ENCODE measurements at places on chromosomes 12 and 14.

DNA sequence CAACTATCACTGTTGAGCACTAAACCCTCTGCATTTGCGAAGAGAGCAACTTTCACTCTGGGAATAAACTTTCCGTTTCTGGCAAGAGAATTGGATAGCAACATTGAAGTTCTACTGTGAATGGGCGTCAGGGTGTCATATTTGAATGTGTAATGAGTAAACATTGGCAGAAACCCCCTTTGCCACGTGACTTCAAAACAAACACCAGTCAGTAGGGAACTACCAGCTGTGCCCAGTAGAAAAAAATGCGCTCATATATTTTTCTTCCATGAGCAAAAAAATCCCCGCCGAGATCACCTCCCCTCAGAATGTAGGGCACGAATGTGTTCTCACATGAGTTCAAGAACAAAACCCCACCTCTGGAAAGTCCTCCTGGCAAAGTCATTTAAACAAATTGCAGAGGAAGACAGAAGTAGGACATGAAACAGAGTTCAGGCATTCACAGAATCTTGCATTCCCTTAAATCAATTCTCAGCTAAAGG, 80.6 kb downstream of the BTG1 start:
- DNase-seq: no peak

GRCh38 chr12:7431993-7432685, 11.8 kb downstream of the CD163L1 start:
- no peak for DNase-seq

DNA sequence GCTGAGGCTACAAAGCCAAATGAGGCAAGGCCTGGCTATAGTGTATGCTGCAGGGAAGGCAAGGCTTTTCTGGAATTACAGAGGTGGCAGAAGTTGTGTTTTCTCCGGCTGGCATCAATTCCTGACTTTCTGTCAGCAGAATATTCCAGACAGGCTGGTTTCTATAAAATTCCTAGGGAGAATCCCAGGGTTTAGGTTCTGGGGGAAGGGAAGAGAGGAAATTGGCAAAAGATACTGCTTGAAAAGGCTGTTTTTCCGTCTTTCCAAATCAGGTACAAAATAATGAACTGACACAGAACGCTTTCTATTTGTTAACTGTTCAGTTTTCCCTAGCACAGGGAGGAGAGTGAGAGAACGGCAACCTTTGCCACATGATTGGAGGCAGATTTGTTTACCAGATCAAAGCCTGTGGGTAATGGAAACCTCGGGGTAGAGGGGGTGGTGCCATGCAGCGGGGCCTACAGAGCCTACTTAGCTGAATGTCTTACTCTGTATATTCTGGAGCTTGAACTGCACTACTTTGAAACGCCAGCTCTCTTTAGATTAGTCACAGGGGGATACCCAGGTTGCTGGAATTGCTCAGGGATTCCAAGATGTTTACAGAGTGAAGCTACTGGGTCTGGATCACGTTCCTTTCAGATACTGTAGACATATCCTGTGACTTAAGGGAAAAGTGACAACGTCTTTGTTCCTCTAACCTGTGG, 65.8 kb upstream of the DACT1 start:
- DNase-seq: no peak

DNA sequence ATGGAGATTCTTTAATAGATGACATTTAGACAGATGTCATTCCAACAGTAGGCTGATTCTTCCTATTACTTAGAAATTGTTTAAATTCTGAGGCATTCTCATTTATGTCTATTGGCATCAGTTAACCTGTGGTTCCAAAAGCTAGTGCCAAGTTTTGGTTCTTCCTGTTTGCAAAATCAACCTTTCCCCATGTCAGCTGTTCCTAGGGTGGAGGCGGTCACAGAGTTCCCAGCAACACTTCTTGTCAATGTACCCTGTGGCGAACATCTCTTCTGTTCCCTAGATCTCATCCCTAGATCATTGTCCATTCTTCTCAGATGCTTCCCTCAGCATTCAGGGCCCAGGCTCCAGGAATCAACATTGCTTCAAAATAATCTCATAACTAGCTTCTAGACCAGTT, 140.9 kb downstream of the PHLDA1 start:
- DNase-seq: no peak

GRCh38 chr12:46371718-46372543, 642 bp downstream of the SLC38A2 start:
- no peak for DNase-seq

GRCh38 chr12:15956413-15957185, 45.5 kb downstream of the DERA start:
- no peak for DNase-seq

- DNase-seq: peak; percentile 2
Observed at GRCh38 chr12:77232045-77232444, 166.7 kb upstream of the E2F7 start.

DNA sequence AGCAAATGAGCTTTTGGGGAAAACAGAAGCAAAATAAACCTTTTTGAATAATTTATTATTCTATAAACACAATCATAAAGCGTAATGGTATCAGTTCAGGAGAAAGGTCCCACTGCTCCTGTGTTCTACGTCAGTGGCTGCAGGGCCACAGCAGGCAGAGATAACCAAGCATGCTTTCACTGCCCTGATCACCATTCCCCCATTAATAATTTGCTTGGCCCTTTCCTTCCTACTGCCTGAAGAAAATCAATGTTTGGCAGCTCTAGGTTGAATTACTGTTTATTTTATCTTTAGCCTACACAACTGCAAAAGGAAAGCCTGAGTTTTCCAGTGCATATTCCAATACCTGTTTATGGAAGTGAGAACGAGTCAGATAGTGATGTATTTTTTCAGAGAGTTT, 369.9 kb downstream of the DIO2 start:
- no peak for DNase-seq

- DNase-seq: no peak
Observed at GRCh38 chr12:99057670-99058069, 412.6 kb downstream of the APAF1 start.

DNA sequence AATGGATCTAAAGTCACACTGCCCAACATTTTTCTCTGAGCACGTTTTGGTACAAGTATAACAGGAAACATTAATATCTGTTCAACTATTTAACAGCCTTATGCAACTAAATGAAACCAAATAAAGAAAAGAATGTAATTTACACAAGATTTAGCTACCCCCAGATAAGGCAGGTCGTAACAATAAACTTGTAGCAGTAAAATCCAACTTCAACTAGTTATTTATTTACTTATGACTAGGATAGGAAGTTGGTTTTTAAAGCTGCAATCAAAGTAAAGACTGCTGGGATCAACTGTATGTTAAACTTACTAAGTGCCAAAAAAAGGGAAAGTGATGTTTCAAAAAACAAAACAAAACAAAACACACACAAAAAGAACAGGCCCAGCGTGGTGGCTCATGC, 30.9 kb downstream of the FERMT2 start:
- DNase-seq: no peak

GRCh38 chr14:81018251-81018650, 62.8 kb downstream of the TSHR start:
- no peak for DNase-seq

GRCh38 chr12:118326991-118327390, 45.7 kb downstream of the TAOK3 start:
- DNase-seq: no peak

DNA sequence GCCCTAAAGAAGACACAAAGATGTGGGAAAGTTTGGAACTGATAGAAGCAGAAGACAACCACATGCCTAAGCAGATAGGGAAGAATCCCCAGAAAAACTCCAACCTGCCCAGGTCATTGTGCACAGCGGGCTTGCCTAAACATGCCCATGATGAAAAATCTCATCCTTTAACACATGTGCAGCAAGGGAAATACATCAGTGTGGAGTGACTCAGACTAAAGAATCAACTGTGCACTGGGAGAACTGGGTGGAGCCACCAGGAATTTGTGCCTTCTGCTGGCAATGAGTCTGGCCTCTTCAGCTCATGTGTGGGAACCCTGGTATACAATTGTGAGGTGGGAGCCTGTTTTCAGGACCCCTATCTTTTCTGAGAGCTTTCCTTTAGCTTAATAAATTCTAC, 398.5 kb downstream of the FSCB start:
- no peak for DNase-seq

- no peak for DNase-seq
Observed at GRCh38 chr12:55820679-55821078, 2.8 kb downstream of the ORMDL2 start.

DNA sequence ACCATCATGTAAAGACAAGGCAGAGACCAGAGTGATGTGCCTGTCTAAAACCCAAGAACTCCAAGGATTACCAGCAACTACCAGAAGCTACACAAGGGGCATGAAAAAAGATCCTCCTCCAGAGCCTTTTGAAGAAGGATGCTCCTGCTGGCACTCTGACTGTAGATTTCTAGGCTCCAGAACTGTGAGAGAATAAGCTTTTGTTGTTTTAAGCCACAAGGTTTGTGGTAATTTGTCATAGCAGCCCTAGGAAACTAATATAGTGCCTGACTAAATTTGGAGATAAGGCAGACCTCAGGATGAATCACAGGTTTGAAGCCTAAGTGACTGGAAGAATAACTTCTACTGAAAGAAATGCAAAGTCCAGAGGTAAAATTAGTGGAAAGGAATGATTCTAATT, 132.9 kb downstream of the CEP83 start:
- no peak for DNase-seq

GRCh38 chr14:40394634-40395340, 962.6 kb upstream of the FBXO33 start:
- DNase-seq: no peak

DNA sequence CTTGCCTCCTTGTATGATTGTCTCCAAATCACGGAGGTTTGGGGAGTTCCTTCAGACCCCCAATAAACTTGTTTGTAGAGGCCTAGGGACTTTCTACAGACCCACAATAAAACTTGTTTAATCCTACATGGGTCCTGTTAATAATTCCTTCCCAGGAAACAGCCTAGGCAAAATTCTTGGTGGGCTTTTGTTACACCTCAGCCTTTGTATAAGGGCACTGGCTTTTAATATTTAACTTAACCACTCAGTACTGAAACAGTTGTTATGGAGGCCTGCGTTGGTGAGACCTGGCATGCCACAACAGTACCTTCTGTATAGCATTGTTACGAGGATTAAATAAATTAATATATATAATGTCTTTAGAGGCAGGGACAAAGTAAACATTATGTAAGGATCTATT, 32.7 kb upstream of the FAR2 start:
- no peak for DNase-seq

DNA sequence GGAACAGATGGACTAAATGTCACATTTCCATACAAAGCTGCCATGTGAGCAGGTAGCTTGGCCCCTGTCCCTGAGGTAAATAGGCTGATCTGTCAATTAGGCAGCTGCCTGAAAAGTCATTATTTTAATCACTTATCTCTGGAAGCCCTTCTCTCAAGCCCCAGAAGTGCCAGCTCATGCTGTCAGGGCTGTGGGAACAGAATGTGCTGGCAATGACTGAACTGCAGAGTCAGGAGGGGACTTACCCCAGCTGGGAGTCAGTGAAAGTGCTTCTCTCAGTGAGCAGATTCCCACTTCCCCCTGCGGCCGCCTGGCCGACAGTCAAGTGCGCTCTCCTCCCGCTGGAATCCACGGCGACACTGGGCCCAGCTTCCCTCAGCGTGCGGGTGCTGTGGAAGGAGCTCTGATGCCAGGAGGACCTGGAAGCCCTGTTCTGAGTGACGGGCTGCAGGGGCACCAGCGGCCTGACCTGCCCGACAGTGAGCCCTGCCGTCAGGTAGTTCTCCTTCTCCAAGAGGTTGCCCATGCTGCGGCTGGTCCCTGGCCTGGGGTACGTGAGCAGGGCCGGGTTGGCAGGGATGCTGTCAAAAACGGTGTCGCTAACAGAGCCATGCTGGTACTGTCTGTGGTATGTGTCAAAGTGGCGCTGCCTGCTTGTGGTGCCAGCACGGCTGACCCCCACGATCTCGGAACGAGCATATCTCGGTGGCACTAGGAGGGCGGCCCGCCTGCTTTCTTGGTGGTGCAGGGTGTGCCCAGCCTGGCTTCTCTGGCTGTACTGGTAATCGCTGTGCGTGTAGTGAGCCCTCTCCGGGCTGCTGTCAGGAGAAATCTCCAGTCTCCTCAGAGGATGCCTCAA, 18.7 kb downstream of the PKP2 start:
- DNase-seq: no peak

DNA sequence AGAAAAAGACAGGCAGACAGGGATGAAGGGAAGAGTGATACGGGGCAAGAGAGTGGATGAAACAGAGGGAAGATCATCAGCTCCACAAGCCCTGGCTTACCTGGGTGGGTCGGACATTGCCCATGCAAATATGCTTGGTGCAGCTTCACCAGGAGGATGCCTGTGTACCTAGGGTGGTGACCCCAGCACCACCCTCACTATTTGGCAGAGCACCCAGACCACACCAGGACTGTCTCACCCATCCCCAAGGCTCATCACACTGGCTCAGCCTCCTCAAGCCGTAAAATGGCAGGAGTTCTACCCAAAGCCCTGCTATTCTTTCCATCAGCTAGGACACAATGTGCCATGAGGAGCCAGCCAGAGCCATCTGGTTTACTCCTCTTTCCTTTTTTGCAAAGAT, 3.0 kb downstream of the GALNT8 start:
- no peak for DNase-seq

GRCh38 chr12:31523306-31523705, 67.6 kb downstream of the DENND5B start:
- DNase-seq: no peak

GRCh38 chr12:14841761-14842160, 1.6 kb downstream of the ART4 start:
- DNase-seq: no peak

DNA sequence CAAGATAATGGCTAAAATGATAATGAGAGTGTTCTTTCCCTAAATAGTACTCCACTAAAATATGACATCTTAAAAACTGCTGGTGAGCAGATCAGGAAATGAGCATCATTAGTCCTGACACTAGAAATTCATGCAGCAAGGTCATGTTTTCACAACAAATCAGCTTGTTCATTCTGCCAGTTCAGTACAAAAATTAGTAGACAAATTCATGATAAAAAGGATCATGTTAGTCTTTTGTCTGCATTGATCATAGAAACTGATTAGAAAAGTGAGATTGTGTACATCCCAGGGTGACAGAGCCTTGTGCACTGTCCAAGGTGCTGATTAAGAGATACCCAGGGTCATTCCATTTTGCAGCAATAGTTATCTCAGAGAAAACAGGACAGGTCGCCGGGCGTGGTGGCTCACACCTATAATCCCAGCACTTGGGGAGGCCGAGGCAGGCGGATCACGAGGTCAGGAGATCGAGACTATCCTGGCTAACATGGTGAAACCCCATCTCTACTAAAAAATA, 163.6 kb downstream of the RIMBP2 start:
- no peak for DNase-seq

DNA sequence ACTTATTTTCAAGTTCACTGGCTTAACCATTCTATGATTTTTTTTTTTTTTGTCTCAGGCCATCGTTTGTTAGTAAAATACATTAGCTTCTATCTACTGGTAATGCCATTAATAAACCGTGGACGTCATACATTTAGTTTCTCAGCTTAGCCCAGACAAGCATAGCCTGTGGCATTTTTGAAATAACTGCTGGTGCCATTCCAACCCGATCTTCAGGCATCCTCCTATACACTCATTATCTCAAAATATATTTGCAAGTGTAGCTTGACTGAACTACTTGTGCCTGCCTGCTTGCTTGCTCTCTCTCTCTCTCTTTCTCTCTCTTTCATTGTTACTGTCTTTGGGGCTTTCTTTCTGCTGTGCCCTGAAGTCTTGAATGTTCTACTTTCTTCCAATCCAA, 12.7 kb upstream of the MBIP start:
- DNase-seq: no peak
